ENCODE measurements at places on chromosomes 1 and 21. TPM values are rescaled to one million over a fixed set of nuclear protein-coding genes. Genes with fewer than 3 reads are reported as not detected.

The WDR64 gene
- not detected for total RNA-seq

The CLEC20A gene
- not detected for total RNA-seq

The CA6 gene
- not detected for total RNA-seq

The PRELP gene
- not detected for total RNA-seq

The KRTAP20-4 gene
- total RNA-seq, result not detected

The NUP210L gene
- total RNA-seq, result under 0.01 TPM

The C1orf141 gene
- total RNA-seq, result not detected

The CDK11B gene
- 12.8 TPM for total RNA-seq

All from nasal cavity respiratory epithelium epithelial cell of viscerocranial mucosa (primary cell).